NCI-H1930 (cell line): ENCODE measurements at places on chromosomes 3 and 15.

DNA sequence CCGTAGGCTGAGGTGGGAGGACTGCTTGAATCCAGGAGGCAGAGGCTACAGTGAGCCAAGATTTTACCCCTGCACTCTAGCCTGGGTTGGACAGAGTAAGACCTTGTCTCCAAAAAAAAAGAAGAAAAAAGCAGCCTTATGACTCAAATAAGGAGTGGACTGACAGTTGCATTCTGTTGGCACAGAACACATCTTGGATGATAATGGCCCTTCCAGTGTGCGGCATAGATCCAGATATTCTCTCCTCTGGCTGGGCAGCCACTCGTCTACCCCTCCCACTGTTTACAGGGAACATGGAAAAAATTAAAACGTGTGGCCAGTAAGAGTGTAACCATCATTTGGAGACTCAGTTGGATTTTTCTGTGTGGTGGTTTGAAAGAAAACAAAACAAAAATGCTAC is 118.6 kb upstream of the RNF7 start:
- no peak for DNase-seq

DNA sequence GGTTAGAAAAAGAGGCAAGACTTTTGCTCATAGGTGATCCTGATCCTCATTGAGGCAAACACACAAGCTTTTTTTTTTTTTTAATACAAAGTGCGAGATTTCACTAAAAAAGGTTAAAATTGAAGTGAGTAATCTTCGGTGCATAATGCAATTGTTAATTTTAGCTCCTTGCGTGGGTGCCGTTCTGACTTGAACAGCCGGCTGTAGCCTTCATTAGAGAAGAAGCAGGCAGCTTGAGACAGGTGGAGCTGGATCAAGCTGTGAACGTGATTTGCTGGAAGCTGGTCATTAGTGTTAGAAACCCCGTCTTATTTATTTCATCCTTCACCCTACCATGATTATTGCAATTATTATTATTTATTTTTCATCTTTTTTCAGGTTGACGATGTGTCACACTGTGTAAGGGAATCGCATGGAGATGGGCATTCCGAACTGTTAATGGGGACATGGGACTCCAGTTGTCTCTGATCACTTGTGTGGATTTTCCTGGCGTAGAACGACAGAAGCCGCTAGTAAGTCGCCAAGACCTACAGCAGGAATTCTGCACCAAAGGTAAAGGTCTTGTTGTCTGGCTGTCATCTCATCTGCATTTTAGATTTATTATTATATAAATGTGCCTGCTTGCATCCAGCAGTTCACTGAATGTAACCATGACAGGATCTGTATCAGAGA is 40.2 kb downstream of the ARPP21 start:
- no peak for DNase-seq

GRCh38 chr15:94582368-94582767 is 351.0 kb downstream of the MCTP2 start:
- no peak for DNase-seq

- no peak for DNase-seq
These were observed 22.5 kb upstream of the HDAC11 start for GRCh38 chr3:13457593-13457992.

DNA sequence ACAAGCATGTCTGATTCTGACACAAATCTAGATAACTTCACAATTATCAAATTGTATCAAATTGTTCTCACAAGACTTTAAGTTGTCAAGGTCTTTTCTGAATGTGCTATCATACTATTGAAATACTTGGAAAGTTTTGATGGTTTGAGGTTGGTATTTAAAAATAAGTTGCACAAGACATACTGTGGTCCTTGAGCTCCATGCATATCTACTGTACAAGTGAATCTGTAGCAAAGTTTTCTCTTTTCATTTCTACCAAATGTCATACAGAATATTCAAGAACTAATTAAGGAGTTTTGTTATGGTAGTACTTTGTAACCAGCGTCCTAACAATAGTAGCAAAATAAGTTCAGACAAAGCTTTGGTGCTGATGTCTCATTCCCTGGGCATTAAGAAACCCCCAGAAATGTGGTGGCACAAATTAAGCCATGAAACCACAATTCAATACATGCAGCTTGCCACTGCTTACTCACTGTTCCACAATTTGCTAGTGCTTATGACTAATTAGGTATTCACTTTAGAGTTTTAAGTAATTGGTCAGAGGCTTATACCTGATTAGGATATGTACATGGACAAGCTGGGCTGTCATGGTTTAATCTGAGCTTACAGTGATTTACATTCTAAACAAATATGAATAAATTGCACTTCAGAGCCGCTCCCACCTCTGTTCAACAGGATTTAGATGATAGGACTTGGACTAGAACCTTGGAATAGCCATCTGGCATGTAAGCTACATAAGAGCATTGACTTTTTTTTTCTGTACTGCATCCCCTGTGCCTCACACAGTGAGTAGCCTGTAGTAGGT is 8.8 kb downstream of the TBC1D23 start:
- no peak for DNase-seq

GRCh38 chr15:68220967-68221366 is 8.6 kb downstream of the CLN6 start:
- no peak for DNase-seq

GRCh38 chr3:117695871-117696645 is 986.5 kb downstream of the TUSC7 start:
- DNase-seq: no peak

- no peak for DNase-seq
These were observed 114.6 kb downstream of the TUSC7 start for GRCh38 chr3:116824208-116824607.

DNA sequence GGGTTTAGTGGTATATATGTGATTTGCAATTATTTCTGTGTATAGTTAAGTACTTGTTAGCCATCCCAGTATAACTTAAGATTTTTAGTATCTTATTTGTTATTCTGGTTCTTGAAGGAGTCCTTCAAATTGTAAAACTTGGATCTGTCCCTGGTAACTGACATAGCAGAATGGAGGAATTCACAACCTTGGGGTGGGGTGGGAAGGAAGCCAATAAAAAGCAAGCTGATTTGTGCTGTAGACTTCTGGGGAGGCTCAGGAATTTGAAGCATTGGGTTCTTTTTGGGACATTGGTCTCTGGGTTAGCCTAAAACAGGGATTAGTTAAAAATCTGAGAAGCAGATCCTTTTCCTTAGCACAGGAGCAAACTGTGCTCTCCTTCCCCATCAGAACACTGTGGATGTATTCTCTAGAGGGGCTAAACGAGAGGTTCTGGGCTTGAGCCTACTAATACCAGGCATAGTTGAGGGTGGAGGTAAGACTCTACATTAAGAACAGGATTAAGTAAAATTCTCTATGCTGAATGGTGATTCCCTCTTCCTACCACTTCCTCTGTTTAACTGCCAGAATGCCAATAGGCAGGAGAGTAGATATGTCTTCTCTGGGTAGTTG is 42.2 kb downstream of the GMPS start:
- DNase-seq: no peak

DNA sequence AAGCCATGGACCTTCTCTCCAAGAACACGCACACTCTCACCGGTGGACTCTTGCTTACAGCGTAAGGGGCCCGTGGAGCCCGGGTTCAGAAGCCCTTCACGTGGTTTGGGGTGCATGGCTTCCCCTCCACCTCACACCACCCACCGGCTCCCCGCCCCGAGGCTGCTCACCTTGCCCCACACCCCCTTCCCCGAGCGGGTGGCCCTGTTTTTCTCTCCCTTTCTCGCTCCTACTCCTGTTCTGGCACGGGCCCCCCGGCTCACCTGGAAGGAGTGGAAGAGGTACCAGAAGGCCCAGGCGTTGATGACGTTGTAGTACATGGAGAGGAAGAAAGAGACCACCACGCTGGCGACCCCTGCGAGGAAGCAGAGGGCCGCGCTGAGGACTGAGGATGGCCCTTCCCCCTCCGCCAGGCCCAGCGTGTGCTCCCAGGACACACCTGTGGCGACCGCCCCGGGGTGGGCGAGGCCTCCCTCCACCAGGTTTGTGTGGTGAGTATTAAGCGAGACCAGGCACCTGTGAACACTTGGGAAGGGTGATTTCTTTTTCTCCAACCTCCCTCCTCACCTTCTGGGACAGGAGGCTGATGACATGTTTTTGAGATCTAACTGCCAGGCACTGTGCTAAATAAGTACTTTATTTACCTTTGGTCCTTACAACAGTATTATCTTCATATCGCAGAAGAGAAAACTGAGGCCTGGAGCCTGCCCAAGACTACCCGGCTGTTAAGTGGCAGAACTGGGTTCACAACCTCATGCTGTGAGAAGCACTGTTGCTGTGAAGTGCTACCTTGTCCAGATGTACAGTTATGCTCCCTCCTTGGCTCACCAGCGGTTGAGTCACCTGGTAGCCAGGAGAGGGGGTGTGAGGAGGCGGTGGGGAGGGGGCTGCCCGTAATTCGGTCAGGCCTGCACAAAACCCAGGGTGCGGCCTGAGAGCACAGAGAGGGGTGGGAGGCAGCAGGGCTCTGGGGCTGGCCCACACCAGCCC is 16.3 kb downstream of the SLC6A20 start:
- no peak for DNase-seq

DNA sequence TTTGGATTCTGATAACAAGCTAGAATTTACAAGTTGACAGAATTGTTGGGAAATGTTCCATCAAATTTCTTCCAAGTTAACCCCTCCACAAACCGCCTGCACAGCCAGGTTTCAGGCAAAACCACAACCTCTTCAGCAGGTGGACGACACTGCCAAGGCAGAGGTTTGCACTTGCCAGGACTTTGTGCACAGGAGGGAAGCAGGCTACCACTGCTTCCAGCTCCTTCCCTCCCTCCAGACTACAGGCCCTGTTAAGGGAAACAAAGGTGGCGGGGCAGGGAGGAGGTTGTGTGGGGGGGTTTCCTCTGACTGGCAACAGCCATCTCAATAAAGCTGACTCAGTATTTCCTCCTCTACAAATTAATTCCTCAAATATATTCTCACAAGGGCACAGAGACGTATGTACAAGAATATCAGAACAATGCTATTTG is 42.2 kb downstream of the TBC1D2B start:
- DNase-seq: no peak

- DNase-seq: no peak
These were observed 23.9 kb upstream of the PLSCR4 start for GRCh38 chr3:146274833-146275232.

GRCh38 chr15:67613708-67614107 is 71.2 kb downstream of the MAP2K5 start:
- no peak for DNase-seq

DNA sequence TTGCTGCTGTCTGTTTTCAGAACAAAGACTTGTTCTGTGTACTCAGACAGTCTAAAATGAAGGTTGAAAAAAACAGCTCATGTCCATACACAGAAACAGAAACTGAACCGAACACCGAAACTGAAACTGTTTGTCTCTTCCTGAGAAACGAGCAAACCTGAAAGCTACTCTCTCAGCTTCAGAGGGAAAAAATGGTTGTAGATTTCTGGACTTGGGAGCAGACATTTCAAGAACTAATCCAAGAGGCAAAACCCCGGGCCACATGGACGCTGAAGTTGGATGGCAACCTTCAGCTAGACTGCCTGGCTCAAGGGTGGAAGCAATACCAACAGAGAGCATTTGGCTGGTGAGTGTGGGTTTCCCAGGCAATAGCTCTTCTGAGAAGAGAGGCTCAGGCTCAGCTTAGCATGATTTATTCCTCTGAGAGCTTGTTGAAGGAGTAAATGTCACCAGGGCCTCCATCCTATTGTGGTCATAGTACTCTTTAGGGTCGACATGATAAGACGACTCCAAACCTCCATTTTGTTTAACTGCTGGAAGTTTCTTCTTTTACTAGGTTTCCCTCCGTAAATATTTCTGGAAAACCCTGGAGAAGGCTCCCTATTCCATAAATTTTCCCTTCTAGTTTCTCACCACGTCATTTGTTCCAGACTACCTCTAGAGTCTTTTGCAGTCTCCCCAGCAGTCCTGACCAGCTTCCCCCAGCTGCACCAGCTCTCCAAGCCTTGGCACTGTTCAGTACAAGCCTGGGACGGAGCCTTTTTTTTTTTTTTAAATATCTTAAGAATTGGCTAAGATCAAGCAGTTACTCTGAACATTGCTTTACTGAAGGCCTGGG is at the start of gene RTP4:
Gene RTP4, plus strand, starts transcription at position 135 of the 838 bp plus-strand sequence. Its CDS starts 57 bp downstream, at position 192.
- DNase-seq: no peak
